Fibroblast of mammary gland (primary cell): ENCODE measurements at places on chromosomes 12 and 14.

DNA sequence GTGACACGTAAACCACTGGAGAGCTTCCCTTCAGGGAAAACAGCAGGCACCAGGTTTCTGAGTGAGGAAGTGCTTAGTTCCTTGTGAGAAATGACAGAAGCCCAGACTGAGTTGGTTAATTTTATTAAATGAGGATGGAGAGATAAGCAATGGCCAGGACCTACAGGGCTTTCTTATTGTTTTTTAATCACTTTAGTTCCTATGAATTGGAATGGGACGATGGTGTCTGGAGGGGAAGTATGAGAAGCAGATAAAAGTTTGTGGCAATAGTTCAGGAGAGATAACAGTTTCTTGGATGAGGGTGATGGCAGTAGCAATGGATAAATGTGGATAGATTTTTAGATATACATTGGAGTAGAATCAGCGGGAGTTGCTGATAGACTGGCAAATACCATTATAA lies 86.5 kb upstream of the PTPRR start:
- no peak for DNase-seq

DNA sequence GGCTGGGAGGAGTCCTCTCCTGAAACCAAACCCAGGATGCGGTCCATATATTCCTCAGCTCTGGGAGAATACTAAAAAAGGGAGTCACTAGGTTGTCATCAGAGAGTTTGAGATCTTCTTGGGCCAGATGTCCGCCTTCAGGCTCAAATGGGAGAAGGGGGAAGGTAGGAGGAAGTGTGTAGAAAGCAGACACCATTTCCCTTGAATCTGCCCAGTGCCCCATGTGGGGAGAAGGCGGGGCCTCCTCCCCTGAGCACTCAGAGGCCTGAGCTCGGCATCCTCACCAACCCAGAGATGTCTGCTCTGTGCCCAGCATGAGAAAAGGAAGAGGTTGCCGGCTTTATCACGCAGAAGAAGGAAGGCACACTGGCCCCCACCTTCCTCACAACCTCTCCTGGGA lies 37.3 kb downstream of the LTBP2 start:
- no peak for DNase-seq

- DNase-seq, result peak; percentile 42
These were observed 571 bp downstream of the ZNF891 start for GRCh38 chr12:133129368-133130037.

DNA sequence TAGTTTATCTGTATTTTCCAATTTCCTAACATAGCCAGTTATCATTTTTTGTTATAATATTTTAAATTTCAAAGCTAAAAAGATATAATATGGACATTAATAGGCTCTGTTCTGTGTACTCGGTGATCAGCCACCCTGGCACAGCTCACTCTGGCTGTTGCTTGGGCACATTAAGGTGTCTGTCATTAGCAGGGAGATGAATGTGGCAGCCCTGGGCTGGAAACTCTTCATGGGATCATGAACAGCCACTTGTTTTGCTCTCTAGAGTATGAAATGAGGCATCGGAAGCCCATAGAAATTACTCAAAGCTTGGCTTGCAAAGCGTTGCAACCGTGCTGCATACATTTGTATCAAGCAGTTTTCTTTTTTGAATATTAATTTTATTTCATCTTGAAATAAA lies 233.2 kb downstream of the DACT1 start:
- DNase-seq, result no peak

GRCh38 chr14:84025106-84026012 lies 1504.6 kb upstream of the FLRT2 start:
- no peak for DNase-seq

DNA sequence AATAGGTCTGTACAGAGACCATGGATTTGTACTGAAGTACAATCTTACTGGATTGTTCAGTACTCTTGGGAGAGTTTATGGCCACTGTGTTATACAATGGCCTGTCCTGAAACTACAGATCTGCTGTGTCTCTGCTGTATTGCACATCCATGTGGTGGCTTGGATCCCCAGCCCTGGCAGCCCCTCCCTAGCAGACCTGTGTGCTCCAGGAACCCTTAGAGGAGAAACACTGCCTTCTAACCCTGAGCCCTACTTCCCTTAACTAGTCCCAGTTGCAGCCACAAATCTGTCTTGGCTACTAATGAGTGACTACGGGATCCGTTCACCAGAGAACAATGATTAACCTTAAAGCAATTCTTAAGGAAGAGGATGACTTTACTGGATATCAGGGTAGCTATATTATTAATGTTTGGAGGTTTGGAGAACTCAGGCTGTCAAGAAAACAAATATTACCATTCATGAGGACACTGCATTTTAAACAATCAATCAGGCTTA lies 27.7 kb downstream of the RNF34 start:
- DNase-seq, result no peak

DNA sequence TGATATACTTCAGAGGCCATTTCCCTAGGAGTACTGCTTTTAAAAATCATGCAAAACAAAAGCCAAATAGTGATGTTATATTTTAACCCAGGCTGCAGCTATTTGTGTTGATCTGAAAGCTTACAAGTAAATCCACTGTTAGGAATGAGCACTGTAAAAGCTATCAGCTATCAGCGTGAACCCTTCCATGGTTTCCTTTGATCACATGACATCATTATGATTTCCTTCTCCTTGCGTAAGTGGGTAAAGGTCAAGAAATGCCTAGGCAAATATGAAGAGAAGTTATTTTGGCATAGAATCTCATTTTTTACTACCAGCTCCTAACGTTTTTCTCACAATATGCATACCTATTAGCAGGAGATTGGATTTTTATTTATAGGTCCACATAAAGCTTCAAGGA lies 48.6 kb upstream of the CATSPERB start:
- DNase-seq, result no peak

GRCh38 chr14:89787525-89787924 lies 167.0 kb downstream of the EFCAB11 start:
- DNase-seq, result peak; percentile 46

DNA sequence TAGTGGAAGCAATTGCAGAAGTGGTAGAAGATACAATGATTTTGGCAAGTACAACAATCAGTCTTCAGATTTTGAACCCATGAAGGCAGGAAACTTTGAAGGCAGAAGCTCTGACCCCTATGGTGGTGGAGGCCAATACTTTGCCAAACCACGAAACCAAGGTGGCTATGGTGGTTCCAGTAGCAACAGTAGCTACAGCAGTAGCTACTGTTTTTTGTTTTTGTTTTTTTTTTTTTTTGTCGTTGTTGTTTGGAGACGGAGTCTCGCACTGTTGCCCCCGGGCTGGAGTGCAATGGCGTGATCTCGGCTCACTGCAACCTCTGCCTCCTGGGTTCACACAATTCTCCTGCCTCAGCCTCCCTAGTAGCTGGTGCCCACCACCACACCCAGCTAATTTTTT lies 47.4 kb downstream of the IFNG-AS1 start:
- no peak for DNase-seq

DNA sequence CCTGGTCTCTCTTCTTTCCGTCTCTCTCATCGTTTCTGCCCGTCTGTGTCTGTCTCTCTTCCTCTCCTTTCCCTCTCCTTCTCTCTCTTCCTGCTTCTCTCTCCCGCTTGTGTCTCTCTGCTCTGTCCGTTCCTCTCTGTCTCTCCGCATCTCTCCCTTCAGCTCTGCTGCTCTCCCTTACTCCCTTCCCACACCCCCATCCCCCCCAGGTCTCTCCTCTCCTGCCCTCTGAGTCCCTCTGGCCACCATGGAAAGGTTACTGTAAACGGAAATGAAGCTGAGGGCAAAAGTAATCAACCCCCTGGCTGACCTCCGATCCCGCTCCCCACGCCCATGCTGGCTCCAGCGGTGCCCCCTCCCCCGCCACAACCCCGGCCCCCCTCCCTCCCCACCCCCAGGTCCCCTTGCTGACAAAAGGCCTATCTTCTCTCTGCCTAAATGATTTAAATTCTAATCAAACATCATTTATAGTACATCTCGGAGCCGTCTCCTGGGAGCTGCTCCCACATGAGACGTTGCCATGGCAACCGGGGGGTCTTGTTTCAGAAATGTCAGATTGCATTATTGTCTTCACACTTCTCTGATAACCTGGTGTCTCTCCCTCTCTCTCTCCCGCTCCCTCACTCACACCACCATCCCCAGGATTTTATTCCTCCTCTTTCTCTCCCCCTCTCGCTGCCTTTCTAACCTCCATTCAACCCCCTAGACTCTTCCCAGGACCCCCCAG lies 203.8 kb downstream of the RBM19 start:
- no peak for DNase-seq

DNA sequence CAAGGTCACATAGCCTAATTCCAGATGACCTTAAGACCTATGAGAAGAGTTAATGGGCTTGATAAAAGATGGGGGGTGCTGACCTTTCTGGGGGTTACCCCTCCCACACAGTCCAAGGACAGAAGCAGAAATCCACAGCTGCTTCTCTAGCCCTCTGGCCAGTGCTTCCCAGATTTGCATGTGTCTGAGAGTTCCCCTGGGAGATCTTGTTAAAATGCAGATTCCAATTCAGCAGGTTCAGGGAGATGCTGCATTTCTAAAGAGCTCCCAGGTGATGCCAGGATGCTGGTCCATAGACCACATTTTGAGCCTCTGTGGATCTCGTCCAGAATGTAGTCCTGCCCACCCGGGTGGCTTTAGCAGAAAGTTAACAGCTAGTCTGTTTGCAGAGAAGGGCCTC lies 82.1 kb downstream of the WSCD2 start:
- no peak for DNase-seq

DNA sequence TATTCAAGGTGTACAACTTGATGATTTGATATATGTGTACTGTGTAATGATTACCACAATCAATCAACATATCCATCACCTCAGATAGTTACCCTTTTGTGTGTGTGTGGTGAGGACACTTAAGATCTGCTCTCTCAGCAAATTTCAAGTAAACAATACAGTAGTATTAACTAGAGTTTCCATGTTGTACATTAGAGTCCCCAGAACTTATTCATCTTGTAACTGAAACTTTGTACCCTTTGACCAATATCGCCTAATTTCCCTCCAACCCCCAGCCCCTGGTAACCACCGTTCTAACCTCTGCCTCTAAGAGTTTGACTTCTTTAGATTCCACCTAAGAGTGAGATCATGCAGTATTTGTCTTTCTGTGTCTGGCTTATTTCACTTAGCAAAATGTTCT lies 12.1 kb downstream of the ADCK1 start:
- DNase-seq, result no peak

GRCh38 chr12:120849765-120850164 lies 54.4 kb downstream of the SPPL3 start:
- peak; percentile 51 for DNase-seq

DNA sequence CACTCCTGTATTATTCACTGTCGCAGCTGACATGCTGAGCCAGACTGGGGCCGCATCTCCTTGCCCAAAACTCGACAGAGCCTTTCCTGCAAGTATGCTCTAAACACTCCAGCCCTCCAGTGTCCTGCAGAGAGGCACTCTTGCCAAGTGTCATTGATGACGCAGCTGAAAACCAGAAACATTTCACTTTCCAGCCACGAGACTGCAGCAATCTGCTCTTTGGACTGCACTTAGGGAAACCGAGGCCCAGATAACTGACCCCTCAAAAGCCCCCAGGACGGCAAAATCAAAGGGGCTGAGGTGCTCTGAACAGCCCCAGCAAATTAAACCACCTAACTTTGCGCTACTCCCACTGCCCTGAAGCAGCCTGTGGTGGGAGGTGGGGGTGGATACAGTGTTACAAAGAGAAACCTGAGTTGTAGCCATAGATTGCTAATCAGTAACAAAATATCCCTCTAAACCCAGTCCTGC lies 2.6 kb downstream of the CCDC85C start:
- peak; percentile 28 for DNase-seq

DNA sequence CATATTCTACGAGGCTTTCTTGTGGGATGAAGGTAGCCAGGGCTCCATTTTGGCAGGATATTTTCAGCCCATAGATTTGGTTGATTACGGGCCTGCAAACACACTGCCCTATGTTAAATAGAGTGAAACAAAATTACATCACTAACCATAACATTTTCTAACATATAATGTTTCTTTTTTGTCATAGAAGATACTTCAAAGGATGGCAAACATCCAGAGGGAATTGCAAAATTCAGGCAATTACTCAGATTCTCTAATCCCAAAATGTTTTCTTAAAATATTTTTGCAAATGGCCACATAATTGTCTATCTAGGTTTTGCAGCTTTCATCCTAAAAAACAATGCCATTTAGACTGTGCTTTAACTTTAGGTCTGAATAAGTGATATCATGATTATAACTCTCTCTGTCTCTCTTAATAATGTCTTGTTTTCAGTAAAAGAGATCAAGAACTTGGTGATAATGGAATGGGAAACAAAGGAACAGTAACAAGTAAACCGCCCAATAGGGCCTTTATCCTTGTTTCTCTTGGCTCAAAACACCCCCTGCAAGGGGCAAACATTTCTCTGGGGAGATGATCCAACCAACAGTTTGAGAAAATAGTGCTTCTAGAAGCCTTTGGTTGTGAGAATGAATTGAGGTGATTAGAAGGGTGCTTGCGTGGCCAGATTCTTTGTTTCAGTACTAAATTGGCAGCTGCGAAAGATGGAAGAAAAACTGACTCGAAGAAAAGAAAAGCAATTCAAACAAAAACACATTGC lies 54.4 kb upstream of the BTG1 start:
- DNase-seq, result peak; percentile 72

DNA sequence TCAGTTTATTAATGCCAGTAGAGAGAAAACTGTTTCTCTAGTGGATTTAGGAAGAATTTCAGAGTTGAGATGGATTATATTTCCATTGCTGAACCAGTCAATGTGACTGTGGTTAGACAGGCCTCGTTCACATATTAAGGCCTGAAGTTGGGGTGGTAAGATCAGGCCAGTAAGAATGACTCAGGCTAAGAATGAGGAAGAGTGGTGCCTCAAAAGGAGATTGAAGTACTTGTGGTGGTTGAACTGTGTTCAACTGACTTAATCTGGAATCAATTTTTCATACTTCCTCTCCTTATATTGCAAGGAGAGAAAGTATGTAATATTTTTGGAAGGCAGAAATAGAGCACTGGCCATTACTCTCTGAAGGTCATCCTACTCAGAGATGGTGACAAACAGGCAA lies 37.8 kb upstream of the ATF7IP start:
- DNase-seq, result peak; percentile 60

- no peak for DNase-seq
These were observed 1246.4 kb downstream of the SLC16A7 start for GRCh38 chr12:60842181-60842580.

- no peak for DNase-seq
These were observed 7.1 kb downstream of the RAPGEF3 start for GRCh38 chr12:47751561-47751960.

- no peak for DNase-seq
These were observed 218.3 kb upstream of the CPNE8 start for GRCh38 chr12:39123580-39124253.

GRCh38 chr14:94054936-94055335 lies 26.1 kb downstream of the DDX24 start:
- no peak for DNase-seq

GRCh38 chr12:68139941-68140340 lies 19.6 kb downstream of the IFNG start:
- DNase-seq, result no peak

DNA sequence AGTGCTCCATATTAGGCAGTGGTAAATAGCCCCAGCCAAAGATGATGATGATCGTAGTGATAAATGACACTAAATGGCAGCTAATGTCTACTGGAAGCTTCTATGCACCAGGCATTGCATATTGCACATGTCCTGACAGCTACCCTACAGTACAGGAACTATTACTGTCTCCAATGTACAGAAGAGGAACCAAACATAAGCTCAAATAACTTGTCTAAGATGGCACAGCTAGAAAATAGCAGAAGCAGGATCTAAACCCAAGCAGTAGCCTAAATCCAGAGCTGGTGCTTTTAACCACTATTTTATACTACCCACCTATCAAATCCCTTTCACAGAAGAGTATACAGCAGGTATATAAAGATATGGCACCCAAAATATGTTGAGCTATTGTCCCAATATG lies 28.9 kb downstream of the ESR2 start:
- DNase-seq, result no peak

GRCh38 chr12:71607494-71608330 lies 55.9 kb downstream of the ZFC3H1 start:
- DNase-seq, result no peak

GRCh38 chr12:89504560-89505346 lies 19.8 kb downstream of the GALNT4 start:
- DNase-seq, result peak; percentile 60
